ENCODE measurements at places on chromosomes 16 and 17.

DNA sequence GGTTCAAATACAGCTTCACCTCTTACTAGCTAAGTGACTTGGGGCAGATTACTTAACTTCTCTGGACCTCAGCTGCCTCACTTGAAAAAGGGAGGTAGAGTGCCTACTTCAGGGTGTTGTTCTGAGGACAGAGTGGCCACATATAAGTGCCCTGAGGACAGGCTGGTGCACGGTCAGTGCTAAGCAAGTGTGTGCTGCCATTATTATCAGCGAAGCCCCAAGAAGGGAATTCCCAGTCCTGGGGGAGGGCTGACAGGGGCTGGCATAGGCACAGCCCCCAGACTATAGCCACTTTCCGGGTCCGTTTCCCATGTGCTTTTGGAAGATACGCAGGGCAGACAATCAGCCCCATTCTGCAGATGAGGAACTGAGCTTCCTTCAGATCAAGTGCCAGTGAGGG lies 2.5 kb downstream of the ZBTB4 start:
- no peak for DNase-seq

GRCh38 chr16:66240088-66240487 lies 126.4 kb upstream of the CDH5 start:
- DNase-seq, result no peak

DNA sequence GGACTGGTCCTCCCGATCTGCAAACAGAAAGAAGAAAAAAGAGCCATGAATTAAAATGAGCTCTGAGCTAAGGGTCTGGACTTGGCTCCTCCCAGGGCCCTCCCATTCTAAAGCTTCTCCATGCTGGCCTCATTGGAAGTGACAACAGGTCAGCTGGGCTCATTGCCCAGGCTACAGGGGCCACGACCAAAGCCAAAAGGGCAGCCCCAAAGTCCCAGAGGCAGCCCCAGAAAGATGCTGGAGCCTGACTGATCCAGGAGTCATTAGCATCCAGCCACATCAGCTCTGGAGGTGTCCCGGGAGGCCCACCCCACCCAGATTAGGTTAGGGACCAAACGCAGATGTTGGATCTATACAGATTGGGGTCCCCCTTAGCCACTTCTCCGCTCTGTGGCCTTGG lies 58.2 kb downstream of the MYH11 start:
- DNase-seq, result no peak

DNA sequence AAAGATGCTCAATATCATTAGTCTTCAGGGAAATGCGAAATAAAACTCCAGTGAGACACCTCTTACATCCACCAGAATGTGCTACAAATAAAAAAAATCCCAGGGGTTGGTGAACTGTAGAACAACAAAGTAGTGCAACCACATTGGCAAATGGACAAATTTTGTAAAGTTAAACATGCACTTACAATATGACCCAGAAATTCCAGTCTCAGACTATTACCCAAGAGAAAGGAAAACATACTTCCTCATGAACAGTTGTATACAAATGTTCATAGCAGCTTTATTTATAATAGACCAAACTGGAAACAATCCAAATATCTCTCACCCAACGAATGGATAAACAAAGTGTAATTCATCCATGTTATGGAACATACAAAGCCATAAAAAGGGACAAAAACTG lies 239.5 kb downstream of the ABCC12 start:
- DNase-seq, result no peak

DNA sequence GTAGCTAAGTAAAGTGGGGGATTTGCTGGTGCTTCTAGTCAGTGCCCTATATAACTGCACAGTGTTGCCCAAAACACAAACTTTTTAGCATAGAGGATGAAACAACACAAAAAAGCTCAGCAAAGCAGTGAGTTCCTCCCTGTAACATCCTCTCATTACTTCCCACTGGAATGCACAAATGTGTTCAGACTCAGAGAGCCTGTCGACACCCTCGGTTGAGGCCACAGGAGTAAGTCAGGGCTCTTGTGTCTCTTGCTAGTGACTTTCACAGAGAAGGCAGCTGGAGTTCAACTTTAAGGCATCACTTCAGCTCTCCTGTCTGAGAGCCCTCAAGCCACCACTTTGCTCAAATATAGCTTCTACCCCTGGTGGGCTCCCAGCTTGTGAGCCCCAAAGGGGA lies 107.2 kb upstream of the NETO2 start:
- DNase-seq, result no peak
